ENCODE measurements at places on chromosomes 7 and 10. TPM values are rescaled to one million over a fixed set of nuclear protein-coding genes. Genes with fewer than 3 reads are reported as not detected.

DNA sequence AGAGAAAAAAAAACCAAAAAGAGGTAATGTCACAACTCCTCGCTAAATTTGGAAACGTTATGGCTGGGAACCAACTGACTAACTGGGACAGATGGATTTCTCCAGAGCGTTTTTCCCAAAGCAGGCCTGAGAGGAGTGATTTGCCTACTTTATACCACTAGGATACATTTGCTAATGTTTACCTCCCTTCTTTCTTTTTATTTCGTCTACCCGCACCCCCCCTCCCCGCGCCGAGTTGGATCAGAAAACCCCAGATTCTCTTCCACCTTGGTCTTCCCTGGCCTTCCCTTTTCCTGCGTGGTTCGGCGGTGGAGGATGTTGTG lies 7.2 kb downstream of the CPA2 start:
- no peak overlapping the region for H3K4me3 ChIP-seq
- no peaks in the 10 kb centered on the region for H3K36me3 ChIP-seq
- no peak for DNase-seq
- H3K27ac ChIP-seq = no peak overlapping the region
- peaks cover 2% of the 10 kb centered on the region for H3K27me3 ChIP-seq

The COL17A1 gene
- total RNA-seq = under 0.01 TPM

The CASD1 gene
- 19.4 TPM for total RNA-seq

DNA sequence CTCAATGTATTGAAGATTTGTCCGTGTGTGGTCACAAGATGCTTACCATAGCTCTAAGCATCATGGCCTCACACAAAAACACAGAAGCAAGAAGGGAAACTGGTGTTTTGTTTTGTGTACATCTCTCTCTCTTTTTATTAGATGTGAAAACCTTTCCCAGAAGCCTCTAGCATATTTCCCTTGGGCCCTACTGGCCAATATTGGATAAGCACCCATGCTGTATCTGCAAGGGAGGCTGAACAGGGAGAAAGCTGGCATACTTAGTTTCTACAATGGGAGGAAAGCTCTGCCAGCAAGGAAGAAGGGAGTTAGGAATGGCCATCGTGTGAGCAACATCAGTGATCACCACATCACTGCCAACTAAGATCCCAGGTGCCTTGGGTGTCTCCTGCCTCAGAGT lies 9.6 kb upstream of the NAMPT start:
- H3K27ac ChIP-seq = no peak overlapping the region
- no peak for DNase-seq
- no peaks in the 10 kb centered on the region for H3K36me3 ChIP-seq
- no peak overlapping the region for H3K4me3 ChIP-seq
- no peaks in the 10 kb centered on the region for H3K4me1 ChIP-seq
- H3K27me3 ChIP-seq = peaks cover 9% of the 10 kb centered on the region

The EBLN1 gene
- not detected for total RNA-seq

Measured in osteoblast (primary cell).